ENCODE measurements at places on chromosomes 3 and 15.

- DNase-seq, result no peak
Measured at GRCh38 chr3:99396651-99397275, 241.6 kb upstream of the COL8A1 start.

GRCh38 chr3:157922614-157923013 lies 183.6 kb downstream of the SHOX2 start:
- DNase-seq, result no peak

GRCh38 chr15:60396958-60397771 lies 621 bp downstream of the ANXA2 start:
- no peak for DNase-seq

DNA sequence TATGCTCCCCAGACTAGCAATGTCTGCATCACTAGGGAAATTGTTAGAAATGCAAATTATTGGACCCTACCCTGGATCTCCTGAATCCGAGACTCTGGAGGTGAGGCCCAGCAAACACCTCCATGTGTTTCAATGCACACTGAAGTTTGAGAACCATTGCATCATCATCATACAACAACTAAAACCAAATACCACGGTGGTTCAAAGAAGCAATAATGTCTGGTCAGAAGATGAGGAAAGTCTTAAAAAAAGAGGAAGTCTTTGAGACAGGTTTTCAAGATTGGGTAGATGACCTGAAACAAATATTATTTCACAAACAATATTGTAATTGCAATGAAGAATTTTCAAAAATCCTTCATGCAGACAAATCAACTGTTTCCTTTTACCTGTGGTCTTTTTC lies 60.3 kb upstream of the TRA2B start:
- no peak for DNase-seq

GRCh38 chr3:99713440-99713839 lies 75.0 kb downstream of the COL8A1 start:
- no peak for DNase-seq

GRCh38 chr3:21508246-21508645 lies 242.8 kb downstream of the ZNF385D start:
- DNase-seq, result no peak

GRCh38 chr15:57217778-57218598 lies 158.3 kb upstream of the CGNL1 start:
- peak; percentile 84 for DNase-seq

DNA sequence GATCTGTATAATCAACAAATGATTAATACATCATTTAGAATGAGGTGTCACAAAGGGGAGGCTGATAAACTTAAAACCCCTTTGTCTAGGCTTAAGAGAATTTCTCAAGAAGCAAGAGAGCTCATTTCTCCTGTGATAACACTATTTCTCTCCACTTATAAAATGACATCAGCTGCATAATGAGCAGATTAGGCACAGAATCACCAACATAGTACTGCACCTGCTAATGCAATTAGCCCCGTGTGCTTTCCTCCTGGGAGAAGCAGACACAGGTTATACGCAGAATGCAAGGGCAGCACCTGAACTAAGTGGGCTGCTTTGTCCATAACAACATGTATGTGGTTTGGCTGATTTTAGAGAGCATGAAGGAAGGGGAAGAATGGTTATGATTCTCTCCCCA lies 515.3 kb upstream of the CFAP20DC start:
- no peak for DNase-seq

GRCh38 chr15:75232252-75232813 lies 25.8 kb upstream of the GOLGA6C start:
- no peak for DNase-seq

- no peak for DNase-seq
Measured at GRCh38 chr3:138378331-138378730, 30.0 kb downstream of the MRAS start.

- DNase-seq, result no peak
Measured at GRCh38 chr3:124200407-124200806, 208.5 kb upstream of the ROPN1 start.

GRCh38 chr3:50155491-50155878 lies 361 bp downstream of the SEMA3F start:
- DNase-seq, result no peak

GRCh38 chr3:111605018-111605417 lies 9.9 kb upstream of the ZBED2 start:
- no peak for DNase-seq

GRCh38 chr3:30347679-30348216 lies 258.7 kb upstream of the TGFBR2 start:
- no peak for DNase-seq

DNA sequence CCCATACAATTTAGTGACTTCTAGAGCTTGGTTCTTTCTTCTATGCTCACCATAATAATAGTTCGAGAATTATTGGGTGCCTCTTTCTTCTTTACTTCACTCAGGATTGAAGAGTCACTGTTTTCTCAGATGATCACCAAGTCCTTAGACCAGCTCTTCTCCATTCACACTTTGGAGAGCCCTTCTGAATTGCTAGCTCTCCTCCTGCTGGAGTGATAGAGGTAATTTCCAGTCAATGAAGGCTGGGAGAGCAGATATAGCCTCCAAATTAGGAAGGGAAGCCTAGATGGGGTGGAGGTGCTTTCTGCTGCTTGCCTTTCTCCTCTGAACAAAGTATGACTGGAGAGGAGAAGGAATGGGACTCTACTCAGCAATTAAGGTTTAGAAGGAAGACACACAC lies 10.7 kb upstream of the BBX start:
- no peak for DNase-seq

GRCh38 chr3:107790612-107791011 lies 267.9 kb downstream of the BBX start:
- no peak for DNase-seq

GRCh38 chr3:155393316-155393715 lies 99.8 kb upstream of the STRIT1 start:
- DNase-seq, result no peak

- DNase-seq, result peak; percentile 46
Measured at GRCh38 chr3:159432682-159433340, 555.8 kb upstream of the IL12A start.

DNA sequence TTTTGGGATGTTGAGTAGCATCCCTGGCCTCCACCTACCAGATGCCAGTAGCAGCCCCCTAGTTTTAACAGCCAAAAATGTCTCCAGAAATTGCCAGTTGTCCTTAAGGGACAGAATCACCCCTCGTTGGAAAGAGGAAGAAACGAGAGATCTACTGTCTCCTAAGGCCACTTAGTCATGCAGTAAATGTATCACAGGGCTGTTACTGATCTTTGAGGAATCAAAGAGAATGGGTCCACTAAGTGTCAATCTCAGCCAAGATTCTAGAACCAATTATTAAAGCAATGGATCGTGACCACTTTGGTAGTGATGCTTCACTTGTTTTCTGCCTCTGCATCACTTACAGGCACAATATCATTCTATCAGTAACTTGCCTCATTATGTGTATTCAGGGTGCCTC lies 26.4 kb downstream of the POLG start:
- DNase-seq, result no peak

- DNase-seq, result no peak
Measured at GRCh38 chr3:53726643-53727042, 119.6 kb downstream of the CHDH start.

GRCh38 chr3:193014902-193015301 lies 97.2 kb upstream of the MB21D2 start:
- no peak for DNase-seq

- no peak for DNase-seq
Measured at GRCh38 chr3:185732782-185733181, 92.1 kb downstream of the IGF2BP2 start.

DNA sequence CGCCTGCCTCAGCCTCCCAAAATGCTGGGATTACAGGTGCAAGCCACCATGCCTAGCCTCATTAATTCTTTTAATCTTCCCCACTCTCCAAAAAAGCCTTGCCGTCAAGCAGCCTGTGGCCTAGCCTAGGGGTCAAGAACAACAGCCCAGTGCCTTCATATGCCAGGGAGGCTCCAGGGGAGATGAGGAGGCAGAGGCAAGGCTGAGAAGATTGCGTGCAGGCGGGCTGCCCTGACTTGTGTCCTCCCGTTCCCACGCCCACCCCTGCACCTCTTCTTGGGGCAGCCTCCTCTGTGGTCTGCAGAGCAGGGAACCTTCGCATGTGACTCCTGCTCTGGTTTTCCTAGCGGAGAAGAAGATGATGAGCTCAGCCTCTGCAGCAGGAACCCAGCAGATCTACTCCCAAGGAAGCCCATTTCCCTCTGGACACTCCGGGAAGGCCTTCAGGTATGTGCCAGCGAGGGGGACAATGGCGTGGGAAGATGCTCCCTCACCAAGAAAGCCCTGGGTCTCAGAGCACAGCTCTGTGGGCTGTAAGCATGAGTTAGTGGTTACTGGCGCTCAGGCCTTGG lies 118.5 kb upstream of the ABHD17C start:
- DNase-seq, result no peak

- DNase-seq, result peak; percentile 72
Measured at GRCh38 chr3:108662142-108662738, 72.7 kb downstream of the DZIP3 start.
